Activated CD4-positive, CD25-positive, alpha-beta regulatory T cell (primary cell): ENCODE measurements at places on chromosomes 6 and 20.

- no peak for DNase-seq
These were observed 146.3 kb downstream of the PRL start for GRCh38 chr6:22150368-22151035.

- no peak for DNase-seq
These were observed 54.7 kb downstream of the PHF20 start for GRCh38 chr20:35826397-35826998.

GRCh38 chr6:142035890-142036289 lies 96.8 kb upstream of the GJE1 start:
- no peak for DNase-seq

DNA sequence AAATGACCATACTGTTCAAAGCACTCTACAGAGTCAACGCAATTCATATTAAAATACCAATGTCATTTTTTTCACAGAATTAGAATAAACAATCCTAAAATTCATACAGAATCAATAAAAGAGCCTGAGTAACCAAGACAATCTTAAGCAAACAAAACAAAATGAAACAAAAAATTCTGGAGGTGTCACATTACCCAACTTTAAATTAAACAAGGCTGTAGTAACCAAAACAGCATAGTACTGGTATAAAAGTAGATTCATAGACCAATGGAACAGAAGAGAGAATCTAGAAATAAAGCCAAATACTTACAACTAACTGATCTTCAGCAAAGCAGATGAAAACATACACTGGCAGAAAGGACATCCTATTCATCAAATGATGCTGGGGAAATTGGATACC lies 346.9 kb upstream of the JAG1 start:
- no peak for DNase-seq

DNA sequence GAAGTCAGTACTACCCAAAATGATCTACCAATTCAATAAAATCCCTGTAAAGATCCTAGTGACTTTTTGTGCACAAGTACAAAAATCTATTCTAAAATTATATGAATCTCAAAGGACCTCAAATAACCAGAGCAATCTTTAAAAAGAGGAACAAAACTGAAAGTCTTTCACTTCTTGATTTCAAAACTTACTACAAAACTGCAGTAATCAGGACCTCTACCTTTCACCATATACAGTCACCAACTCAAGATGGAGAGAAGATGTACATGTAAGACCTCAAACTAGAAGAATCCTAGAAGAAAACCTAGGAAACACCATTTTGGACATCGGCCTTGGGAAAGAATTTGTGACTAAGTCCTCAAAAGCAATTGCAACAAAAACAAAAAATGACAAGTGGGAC lies 109.5 kb upstream of the CD93 start:
- DNase-seq: no peak

DNA sequence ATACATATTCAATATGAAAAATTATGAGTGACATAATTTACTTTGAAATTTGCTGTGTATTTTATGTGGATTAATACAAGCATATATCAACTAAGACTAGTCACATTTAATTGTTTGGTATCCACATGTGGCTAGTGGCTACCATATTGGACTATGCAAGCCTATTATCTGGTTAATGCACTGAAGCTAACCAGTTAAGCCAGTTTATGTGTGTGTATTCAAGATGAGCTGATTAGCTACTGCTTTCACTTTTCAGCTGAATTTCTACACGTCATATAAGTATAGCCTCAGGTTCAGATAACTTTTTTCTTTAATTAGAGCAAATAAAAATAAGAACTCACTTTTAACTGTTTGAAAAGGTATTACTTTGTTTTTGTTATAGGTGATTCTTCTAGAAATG lies 903.7 kb downstream of the TFAP2A start:
- DNase-seq: no peak

DNA sequence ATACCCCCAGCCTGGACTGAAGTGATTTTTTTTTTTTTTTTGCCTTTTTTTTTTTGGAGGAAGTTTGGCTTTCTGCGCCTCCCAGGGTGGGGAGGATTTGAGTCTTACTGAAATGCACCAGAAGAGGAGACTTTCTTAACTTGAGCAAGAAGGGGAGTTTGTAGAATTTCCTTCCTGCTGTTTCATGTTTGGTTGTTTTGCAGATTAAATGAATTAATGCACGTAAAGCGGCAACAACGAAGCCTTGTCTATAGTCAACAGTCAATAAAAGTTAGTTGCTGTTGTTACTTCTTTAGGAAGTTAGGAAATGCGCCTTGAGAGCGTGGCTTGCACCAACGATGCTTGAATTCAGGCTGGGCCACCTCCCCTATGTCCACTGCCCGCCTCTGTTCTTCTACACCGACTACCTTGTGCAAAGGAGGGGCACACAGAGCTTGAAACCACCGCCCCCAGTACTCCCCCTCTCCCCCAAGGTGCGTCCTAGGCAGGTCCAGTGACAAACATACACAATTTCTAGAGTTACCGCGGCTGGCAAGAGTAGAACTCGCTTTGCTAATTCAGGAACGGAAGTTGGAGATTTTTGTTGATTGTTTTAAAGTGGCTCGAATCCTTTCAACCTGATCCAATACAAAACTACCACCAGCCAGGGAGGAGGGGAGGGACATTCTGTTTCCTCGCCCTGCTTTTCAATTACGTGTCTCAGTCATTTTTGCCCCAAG lies 830 bp upstream of the CYP24A1 start:
- DNase-seq: no peak

DNA sequence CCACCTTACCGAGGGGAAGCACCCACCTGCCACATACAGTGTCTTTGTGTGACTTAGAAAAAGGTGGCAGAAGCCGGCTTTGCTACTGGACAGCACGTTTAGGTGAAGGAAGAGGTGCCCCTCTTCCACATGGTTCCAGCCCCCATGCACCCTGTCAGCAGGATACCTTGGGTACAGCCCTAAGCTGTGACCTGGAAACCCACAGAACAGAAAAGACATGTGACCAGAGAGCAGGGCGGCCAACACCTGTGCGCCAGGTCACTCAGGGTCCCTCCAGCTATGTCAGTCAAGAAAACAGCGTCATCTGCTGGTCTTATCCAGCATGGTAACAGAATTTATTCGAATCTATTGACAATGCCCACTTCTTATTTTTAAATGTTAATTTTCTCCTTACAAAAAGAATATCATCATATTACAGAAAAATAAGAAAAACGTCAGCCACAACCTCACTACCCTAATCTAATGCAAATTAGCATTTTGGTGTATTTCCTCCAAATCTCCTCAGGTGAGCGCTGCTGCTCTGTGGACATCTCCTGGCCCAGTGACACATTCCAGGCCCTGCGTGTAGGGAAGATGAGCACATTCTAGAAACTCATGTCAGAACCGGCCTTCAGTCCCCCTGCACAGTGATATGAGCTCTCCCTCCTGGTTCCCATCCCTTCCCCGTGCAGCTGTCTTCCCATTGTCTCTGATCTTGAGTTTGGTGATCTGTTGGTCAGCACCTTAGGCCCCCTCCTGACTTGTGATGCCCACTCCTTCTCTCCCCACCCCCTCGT lies 37.2 kb downstream of the GTF2H5 start:
- DNase-seq: no peak

DNA sequence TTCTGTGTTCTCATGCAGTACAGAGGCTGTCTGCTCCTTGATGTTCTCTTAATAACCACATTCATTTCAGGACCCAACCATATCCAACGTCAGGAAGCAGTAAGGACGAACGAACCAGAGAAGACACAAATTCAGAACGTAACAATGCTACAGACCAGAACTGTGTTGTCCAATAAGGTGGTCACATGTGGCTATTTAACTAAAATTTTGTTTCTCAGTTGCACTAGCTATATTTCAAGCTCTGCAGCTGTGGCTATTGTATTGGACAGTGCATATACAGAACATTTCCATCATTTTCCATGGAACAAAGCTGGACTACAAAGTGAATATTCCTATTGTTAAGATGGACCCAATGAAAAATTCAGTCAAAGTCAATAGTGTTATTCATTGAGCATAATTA lies 27.0 kb downstream of the MAP7 start:
- DNase-seq: no peak

- DNase-seq: no peak
These were observed 496.3 kb downstream of the CDH26 start for GRCh38 chr20:60454491-60454890.

DNA sequence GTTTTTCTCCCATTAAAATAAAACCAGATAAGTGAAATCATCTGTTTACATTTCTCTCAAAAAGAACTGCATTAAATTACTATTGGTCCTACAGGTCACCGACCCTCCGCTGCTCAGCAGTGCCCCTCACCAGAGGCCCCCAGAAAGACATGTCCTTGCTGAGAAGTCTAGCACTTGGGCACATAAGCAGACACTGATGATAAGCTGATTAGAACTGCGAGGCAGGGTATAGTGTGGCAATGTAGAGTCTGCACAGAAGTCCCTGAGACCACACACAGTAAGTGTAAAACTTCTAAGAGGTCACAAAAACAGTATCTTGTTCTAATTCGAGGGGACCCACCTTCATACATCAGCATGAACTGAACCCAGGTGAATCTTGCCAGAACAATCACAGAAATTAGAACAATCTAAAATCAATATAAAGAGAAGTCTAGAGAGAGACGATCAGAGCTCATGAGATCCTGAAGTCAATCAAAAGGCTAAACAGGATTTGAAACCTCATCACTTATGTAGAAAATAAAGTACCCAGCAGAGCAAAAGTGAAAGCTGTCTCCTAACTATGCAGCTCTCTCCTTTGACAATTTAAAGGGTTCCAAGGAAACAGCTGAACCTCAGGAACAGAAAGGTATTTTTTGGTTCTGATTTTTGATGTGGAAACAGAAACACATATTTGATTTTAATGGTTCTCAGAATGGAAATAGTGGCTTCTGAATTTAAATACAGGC lies 182.9 kb downstream of the PTPRT start:
- no peak for DNase-seq

DNA sequence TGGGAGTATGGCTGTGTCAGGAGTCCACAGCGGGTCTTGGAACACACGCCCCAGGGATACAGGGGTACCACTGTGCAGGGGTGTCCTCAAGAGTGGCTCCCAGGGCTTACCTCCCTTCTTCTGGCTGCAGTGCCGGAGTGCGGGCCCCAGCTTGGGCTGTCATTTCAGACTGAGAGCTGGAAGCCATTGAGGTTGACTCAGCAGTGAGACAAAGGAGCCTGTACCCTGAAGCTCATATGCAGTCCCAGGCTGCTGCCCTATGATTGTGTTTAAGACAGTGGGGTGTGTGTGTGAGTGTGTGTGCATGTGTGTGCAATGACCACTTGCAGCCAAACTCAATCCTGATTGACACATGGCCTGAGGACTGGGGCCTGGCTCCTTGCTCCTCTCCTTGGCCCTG lies 167.7 kb upstream of the AFDN start:
- no peak for DNase-seq

- DNase-seq: no peak
These were observed 4.2 kb downstream of the ELOVL4 start for GRCh38 chr6:79943133-79943532.

GRCh38 chr6:33772902-33773472 lies 15.9 kb downstream of the LEMD2 start:
- no peak for DNase-seq

DNA sequence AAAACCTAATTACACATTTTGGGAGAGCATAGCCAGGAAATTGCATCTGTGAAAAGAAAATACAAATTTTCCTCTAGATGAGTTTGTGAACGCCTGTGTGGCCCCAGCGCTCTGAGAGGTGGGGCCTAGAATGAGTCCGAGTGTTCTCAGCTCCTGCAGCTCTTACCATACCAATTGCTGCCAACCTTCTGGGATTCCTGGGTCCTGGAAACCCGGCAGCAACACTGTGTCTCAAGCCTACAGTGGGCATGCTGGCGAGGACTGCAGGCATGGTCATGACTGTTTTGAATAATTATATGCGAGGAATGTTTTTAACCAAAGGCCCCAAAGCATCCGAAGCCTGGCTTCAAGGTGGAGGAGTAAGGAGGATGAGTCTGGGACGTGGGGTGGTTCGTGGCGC lies 90.4 kb downstream of the SERAC1 start:
- DNase-seq: no peak

GRCh38 chr6:9985481-9985880 lies 429.4 kb downstream of the TFAP2A start:
- no peak for DNase-seq

GRCh38 chr6:26312096-26312463 lies 52.9 kb upstream of the BTN3A2 start:
- no peak for DNase-seq

GRCh38 chr6:168915242-168915641 lies 338.4 kb downstream of the THBS2 start:
- no peak for DNase-seq

GRCh38 chr6:46796848-46797580 lies 3.8 kb downstream of the MEP1A start:
- no peak for DNase-seq

- DNase-seq: no peak
These were observed 7.3 kb upstream of the SNTA1 start for GRCh38 chr20:33450867-33451266.

GRCh38 chr6:138491017-138491416 lies 8.3 kb downstream of the NHSL1 start:
- DNase-seq: no peak

- no peak for DNase-seq
These were observed 216.2 kb downstream of the RFPL4B start for GRCh38 chr6:112563368-112563767.
